Lung microvascular endothelial cell (primary cell): ENCODE measurements at places on chromosomes 12 and 14. TPM values are rescaled to one million over a fixed set of nuclear protein-coding genes. Genes with fewer than 3 reads are reported as not detected.

Gene CIDEB
- total RNA-seq = 1.3 and 2.6 TPM in 2 replicates

DNA sequence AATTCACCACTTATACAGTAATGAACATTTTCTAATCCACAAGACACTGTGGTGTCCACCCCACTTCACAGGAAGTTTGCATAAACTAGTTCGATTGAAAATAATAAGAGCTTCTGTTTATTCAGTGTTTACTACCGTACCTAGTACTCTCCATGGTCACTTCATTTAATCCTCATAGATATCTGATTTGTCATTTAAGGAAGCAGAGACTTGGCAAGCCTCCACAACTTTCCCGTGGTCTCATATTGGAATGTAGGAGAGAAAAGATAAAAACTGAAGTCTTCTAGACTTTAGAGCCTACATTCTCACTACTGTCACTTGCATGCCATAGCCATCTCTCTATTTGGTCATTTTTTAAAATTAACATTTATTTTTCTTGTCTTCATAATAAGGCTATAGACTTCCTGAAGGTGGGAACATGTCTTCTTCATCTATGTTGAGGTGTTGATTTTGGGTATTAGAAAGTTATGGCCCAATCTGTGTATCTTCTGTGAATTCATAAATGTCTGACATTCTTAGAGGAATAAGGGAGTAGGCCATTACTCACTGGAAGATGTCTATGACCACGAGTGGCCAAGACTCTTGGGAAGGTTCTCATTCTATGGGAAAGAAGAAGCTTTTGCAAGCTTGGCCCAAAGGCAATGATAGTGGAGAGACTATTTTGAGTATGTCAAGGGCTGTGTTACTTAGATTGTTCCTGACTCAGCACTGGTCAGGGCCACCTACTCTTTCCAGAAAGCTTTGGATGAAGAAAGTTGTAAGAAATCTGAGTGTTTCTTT, 423.7 kb downstream of the LRIG3 start:
- DNase-seq = no peak

DNA sequence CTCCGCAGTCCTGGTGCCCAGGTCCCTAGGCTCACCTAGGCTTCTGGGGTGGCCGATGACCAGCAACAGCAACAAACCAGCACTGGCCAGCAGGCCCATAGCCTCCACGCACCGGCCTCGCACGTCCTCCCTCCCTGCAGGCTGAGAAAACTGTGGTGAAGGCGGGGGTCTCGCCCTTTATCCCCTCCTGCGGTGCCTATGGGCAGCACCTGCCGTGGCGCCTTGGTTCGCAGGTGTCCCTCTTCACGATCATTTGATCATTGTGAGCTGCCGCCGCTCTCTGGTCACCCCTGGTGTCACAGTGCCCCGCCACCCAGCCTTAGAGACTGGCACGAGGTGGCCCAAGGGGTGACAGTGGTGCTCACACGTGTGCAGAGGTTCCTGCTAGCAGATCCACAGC, at the start of gene OVCH1:
OVCH1 (minus strand) TSS at position 99 of the 400 bp plus-strand sequence; CDS start at position 99, 0 bp downstream.
- no peak for DNase-seq

Gene ADCY4
- total RNA-seq = 34.9 and 60.1 TPM in 2 replicates

DNA sequence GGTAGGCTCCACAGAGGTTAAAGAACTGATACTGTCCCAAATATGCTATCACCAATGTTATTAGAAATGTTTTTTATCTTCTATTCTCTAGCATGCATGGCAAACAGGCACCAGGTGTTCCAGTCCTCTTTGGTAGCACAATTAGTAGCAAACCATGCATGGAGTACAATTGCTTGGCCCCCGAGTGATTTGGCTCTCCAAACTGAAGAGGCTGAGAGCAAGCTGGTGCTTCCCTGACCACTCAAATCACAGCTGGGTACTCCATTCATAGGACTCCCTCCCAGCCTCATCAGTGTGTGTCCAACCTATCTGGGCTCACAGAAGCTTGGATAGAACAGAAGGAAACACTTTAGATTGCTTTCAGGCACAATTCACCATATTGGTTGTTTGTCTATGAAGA, 93.4 kb downstream of the DIO2 start:
- DNase-seq = no peak

- no peak for DNase-seq
Measured at GRCh38 chr14:30243207-30243606, 315.6 kb upstream of the PRKD1 start.

DNA sequence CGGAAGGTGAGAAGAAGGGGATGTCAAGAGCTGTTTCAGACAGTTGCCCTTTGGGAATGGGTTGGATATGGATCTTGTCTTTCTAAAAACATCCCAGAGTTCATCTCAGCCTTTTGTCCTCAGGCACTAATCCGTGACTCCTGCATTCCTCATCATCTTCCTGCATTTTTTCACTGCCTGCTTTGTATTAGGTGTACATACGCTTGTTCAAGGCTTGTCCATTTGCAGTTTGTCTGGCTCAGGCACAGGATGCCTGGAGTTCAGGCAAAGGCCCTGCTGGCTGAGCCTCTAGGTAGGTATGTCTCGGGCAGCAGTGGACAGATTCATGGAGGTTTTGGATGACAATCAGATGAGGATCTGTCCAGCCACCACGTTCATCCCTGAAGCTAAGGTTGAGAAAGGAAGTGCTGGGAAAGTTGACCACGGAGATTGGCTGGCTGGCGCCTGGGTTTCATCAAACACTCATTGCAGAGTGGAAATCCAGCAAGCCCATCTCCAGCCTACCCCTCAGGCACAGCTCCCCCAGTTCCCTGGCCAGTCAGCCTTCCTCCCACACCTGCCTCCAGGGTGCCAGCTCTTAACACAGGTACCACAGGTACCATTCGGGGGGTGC, 12.4 kb upstream of the TMEM106C start:
- DNase-seq = no peak

GRCh38 chr14:77837926-77838325, 38.0 kb downstream of the ADCK1 start:
- DNase-seq = no peak
